ENCODE measurements at places on chromosomes 6 and 20.
A peak's percentile ranks its signal among the peaks of the same experiment; 100 is the strongest.

- no peak for DNase-seq
These were observed 125.9 kb upstream of the JAG1 start for GRCh38 chr20:10799735-10800134.

DNA sequence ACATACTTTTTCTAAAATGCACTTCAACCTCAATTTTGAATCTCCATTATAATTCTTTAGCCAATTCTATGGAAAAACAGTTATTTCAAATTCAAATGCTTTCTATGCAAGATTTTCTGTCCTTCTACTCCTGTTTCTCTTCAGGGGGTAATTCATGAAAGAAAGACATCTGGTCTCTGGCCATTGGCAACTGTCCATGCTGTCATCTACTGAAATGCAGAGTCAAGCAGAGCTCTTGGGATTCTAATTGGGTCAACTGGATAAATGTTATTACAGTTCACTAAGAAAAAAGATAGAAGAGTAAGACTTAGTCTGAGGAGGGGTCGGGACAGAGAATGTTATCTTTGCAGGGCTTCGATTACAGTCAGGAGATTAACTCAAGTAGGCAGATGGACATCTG is 22.0 kb upstream of the BMP5 start:
- DNase-seq, result no peak

DNA sequence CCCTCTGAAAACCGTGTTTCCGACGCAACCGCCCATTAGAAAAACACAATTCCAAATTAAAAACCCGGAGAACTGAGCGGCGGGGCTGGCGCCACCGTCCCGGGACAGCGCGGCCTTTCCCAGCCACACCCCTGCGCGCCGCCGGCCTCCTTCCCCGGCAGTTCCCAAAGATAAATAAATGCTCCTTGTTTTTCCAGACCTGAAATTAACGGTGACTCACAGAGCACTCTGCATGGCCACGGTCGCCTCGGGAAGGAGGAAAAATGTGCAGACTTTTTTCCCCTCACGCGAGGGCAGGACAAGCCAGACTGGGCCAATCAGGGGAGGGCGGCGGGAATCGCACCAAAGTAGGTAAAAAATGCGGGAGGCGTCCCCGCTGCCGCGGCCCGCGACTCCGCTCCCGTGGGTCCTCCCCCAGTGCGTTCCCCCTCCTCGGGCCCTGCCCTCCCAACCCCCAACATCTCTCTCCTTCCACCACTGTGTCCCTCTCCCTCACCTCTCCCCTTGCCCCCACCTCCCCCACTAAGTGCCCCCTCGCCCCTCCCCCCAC is 828 bp upstream of the DSTN start:
- peak; percentile 60 for DNase-seq

DNA sequence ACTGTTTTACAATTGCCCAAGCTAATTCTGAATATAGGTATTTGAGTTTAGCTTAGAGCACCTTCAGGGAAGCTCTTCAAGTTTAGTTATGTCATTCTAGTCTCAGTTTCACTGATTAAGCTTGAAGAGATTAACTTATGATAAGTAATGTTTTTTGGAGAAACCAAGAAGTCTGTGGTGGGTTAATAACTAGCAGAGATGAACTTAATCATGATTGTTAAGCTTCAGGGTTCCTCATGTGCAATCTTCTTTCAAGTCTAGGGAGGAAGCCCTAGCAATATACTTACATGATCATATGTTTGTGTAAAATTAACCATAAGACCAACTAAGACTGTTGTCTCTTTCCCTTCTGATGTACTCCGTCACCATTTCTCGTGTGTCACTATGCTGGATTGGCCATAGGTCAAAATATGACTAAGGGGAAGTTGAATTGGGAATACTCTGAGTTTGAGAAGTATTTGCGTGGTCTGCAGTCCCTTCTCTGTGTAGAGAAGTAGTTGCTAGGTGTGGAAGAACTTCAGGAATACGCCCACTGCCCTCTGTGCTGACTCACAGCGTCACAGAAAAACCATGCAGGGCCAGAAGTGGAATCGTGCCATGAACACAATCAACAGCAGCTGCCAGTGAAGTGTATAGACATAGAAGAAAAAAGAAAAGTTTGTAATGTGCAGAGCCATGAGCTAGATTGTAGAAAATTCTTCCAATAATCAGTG is 88.3 kb downstream of the SH3BGRL2 start:
- no peak for DNase-seq

GRCh38 chr6:63941747-63942470 is 306.3 kb downstream of the PHF3 start:
- DNase-seq, result no peak

DNA sequence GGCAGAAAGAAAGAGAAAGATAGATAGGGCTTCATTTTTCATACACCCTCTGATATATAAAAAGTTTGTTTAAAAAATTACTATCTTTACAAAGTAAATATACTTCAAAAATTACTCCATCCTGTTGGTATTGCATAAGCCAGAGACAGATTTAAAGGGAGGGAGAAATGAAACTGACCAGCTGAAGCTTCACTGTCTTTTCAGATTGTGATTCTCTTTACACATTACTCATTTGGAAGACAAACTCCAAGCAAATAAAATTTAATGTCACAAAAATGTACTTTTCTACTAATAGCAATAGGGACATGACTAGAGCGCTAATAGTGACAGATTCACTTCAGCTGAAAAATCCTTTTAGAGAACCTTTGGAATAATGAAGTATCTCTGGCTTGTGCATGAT is 38.6 kb upstream of the MARCKS start:
- DNase-seq, result peak; percentile 80

- peak; percentile 69 for DNase-seq
These were observed 2.3 kb downstream of the BMP6 start for GRCh38 chr6:7727946-7728854.

GRCh38 chr6:24228681-24229255 is 102.8 kb downstream of the NRSN1 start:
- peak; percentile 91 for DNase-seq

DNA sequence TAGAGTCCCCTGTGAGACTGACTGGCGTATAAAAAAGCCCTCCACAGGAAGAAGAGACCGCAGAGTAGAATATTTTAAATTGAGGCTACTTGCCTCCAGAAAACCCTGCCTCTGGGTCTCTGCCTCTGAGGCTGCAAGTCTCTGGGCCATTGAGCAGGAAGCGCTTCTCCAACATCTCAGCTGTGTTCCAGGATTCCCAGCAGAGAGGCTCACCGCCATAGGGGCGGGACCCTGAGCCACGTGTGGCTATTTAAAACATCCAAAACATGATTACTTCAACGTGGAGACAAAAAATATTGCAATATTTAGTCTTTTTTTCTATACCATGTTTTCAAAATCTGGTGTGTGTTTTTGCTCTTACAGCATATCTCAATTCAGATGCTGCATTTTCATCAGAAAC is 59.4 kb downstream of the GNAS-AS1 start:
- no peak for DNase-seq

- no peak for DNase-seq
These were observed 189.5 kb upstream of the SLC24A3 start for GRCh38 chr20:19022791-19023448.

GRCh38 chr20:49210101-49210756 is 9.0 kb upstream of the DDX27 start:
- no peak for DNase-seq

- DNase-seq, result no peak
These were observed 47.9 kb upstream of the ISM1 start for GRCh38 chr20:13173201-13173600.

DNA sequence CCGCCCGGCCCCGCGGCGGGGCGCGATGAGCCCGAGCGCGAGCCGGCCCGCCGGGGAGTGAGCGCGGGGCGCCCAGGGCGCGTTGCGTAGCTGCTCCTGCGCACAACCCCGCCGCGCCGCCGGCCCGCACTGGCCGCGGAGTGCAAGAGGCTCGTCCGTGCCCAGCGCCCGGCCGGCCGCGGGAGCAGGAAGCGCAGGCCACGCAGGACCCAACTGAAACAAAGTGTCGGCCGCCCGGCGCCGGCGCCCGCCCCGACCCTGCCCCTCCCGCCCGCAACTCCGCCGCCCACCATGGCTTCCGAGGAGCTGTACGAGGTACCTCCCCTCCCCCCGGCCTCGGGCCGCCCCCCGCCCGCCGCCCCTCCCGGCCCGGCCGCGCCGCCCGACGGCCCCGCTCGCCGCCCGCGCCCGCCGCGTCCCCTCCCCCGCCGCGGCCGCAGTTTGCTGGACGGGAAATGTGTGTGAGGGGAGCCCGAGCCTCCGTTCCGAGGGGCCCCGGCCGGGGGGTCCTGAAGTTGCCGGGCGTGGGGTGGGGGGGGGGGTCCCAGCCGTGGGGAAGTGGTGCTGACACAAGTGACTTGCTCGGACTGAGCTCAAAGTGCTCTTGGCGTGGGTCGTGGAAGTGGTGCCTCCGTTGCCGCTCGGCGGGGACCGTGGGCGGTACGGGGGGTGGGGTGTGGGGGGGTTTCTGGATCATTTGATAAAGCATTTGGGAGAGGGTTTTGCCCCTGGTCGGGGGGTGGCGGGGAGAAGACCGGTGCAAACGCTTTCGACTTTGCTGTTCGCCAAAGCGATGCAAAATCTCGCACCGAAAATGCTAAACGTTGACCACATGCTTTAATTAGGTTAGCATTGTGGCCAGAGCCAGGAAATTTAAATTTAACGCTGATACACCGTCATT is 539 bp downstream of the CDYL start:
- DNase-seq, result peak; percentile 70

GRCh38 chr6:98816799-98817198 is 17.6 kb upstream of the POU3F2 start:
- no peak for DNase-seq
